ENCODE measurements at places on chromosomes 11 and 22. TPM values are rescaled to one million over a fixed set of nuclear protein-coding genes. Genes with fewer than 3 reads are reported as not detected.

APOA4 gene
- 1.8 TPM for total RNA-seq

OR51E2 gene
- not detected for total RNA-seq

MRGPRE gene
- total RNA-seq: not detected

GRCh38 chr11:100229086-100229485, 458.0 kb upstream of the ARHGAP42 start:
- no peaks in the 10 kb centered on the region for H3K27me3 ChIP-seq
- H3K4me1 ChIP-seq: no peaks in the 10 kb centered on the region
- H3K36me3 ChIP-seq: no peaks in the 10 kb centered on the region
- no peak overlapping the region for H3K4me3 ChIP-seq

GRCh38 chr22:33332538-33332937, 274.4 kb upstream of the SYN3 start:
- no peak for DNase-seq
- no peaks in the 10 kb centered on the region for H3K36me3 ChIP-seq
- no peak overlapping the region for H3K4me3 ChIP-seq
- peaks cover 37% of the 10 kb centered on the region for H3K4me1 ChIP-seq
- H3K27ac ChIP-seq: no peak overlapping the region

DNA sequence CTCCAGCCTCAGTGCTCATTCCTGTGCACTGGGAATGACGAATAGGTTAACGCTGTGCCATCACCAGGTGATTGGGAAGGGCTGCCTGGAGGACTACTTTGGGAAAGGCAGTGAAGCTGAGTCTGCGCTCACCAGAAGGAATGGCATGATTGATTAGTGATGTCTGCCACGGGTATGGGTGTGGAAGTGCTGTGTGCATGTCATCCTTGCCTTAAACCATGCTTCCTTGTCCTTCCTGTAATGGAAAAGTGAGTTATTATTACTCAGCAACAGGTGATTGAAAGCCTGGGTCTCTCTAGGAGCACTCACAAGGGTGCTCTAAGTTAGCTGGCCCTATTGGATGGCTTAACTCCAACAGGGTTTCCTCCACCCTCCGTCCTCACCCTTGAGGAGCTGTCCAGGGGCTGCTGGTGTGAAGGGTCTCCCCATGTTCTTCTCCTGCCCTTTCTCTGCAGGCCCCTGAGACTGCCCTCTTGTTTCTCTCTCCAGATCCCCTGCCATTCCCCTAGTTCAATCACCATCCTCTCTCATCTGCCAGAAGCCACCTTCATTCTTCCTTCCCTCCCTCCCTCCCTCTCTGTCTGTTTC, 121.9 kb upstream of the NECTIN1 start:
- no peak for DNase-seq
- H3K27me3 ChIP-seq: no peaks in the 10 kb centered on the region
- H3K4me1 ChIP-seq: peaks cover 30% of the 10 kb centered on the region
- H3K4me3 ChIP-seq: no peak overlapping the region

DNA sequence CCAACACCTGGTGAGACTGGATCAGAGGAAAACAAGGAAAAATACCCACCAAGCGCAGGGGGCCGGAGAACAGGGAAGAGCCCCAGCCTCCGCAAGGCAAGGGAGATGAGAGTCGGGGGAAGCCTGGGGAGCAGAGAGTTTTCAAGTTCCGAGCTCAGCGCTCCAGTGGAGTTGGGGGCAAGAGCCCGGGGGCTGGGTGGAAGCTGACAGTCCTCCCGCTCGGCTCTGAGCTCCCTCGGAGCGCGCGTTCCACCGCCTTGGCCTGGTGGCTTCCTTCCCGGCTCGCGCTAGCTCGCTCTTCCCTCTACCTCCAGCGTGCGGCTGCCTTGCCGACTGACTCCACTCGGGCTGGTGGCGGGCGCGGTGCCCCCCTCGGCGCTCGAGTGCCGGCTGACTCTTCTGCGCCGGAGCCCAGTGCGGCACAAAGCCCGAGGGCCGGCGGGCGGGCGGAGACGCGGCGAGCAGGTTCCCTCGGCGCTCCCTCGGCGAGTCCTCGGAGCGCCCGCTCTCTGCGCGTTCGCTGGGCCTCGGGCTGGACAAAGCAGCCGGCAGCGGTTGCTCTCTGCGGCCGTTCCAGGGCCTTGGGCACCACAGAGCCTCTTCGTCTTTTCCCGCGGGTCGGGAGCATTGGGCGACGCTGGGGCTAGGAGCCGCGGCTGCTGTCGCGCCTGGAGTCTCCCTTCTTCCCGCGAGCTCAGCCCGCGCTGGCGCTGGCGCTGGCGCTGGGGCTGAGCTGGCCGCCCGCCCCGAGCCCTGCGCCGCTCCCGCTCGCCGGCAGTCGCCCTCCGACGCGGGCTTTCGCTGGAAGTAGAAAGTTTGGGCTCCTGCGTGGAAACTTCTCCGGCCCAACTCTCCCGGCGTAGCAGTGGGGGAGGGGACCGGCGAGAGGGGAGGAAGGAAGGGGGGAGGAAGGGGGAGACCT, 1.0 kb downstream of the PAX6 start:
- DNase-seq: no peak
- H3K4me1 ChIP-seq: peaks cover 27% of the 10 kb centered on the region
- peaks cover 24% of the 10 kb centered on the region for H3K27me3 ChIP-seq
- no peak overlapping the region for H3K27ac ChIP-seq
- H3K4me3 ChIP-seq: peak overlapping the region; percentile 28

DNA sequence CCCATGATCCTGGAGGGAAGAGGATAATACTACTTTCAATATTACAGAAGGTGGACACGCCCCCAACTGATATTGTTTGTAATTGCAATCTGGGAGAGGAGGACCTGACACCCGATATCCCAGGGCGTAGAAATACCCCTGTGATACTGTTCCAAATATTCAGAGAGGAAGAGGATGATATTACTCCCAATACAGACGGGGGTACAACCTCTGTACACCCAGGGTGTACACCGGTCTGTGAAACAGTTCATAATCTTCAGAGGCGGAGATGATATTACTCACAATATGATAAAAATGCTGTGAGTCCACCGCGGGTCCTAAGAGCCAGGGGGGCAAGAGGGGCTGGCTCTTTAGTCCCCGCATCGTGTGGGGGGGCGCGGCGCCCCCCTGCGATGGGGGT, 57.2 kb upstream of the ALDH3B2 start:
- H3K4me1 ChIP-seq: peaks cover 40% of the 10 kb centered on the region
- peak overlapping the region; percentile 11 for H3K27ac ChIP-seq
- DNase-seq: no peak
- H3K36me3 ChIP-seq: no peaks in the 10 kb centered on the region
- no peaks in the 10 kb centered on the region for H3K27me3 ChIP-seq

DNA sequence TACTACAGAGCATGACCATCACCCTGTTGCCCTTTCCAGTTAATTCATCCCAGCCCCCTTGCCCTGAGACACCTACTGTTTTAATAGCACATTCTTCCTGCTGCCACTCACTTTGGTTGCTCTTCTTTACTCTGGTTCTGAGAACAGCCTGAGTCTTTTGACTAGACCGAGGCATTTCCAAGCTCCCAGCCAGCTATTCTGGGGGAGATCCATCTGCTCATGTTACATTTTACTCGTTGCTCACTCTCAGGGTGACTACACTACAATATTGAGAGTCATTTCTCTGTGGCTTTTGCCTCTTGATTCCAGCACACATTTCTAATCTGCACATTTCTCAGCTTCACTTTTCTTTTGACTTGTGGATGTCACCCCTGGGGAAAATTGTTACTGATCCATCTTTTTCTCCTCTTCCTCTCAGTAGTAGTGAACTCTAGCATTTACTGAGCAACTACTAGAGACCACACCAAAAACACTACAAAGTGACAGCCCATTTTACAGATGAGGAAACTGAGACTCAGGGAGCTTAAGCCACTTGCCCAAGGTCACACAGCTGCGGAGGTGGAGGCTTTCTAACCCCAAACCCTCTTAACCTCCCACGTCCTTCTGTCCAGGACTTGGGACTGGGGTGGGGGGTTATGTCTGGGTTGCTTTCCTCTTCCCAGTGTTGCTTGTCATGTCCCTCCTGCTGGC, 117.8 kb downstream of the C11orf91 start:
- no peak overlapping the region for H3K4me3 ChIP-seq
- no peaks in the 10 kb centered on the region for H3K36me3 ChIP-seq
- no peak overlapping the region for H3K27ac ChIP-seq

DNA sequence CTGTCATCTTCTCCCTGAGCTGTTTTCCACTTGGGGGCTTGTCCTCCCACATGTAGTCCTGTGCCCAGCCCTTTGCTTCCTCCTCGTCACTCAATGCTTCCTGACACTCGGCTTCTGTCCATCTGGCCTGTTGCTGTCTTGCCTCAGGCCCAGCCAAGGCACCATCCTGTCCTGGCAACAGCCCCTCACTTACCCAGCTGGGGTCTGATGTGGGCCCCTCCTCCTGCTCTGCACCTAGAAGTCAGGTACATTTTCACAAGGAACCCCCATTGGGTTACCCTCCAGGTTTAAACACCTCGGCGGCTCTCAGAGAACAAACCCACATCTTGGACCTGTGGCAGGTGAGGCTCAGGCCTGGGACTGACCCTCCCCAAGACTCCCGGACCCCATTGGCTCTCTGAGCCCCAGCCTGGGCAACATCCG, 784.8 kb downstream of the TBC1D22A start:
- no peaks in the 10 kb centered on the region for H3K36me3 ChIP-seq
- H3K4me3 ChIP-seq: no peak overlapping the region
- H3K4me1 ChIP-seq: no peaks in the 10 kb centered on the region
- no peaks in the 10 kb centered on the region for H3K27me3 ChIP-seq
